Cardiac muscle cell (in vitro differentiated cells and primary cell): ENCODE measurements at places on chromosomes 5 and 9. TPM values are rescaled to one million over a fixed set of nuclear protein-coding genes. Genes with fewer than 3 reads are reported as not detected.

DNA sequence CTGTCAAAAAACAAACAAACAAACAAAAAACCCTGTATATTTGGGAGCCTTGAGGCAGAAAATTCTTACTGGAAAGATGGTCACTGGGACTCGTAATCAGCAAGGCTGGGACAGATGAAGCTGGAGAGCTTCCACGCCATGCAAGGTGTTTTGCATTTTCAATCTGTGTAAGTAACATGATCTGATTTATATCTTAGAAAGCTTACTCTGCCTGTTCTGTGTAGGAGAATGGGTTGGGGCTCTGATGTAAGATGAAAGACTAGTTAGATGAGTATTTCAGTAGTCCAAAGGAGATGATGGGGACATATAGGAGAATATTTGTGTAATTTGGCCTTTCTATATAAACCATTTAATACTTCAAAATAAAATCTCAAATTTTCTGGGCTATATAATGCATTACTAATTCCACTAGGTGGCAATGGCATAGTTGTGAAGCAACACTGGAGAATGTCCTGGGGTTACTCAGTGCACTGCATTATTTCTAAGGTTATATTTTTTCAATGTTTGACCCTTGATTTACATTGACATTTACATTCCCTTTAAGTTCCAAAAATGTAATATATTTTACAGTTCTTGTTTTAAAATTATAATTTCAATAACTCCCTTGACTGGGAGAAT, 21.9 kb upstream of the FSD1L start:
- no peaks in the 10 kb centered on the region for H3K27me3 ChIP-seq
- H3K4me3 ChIP-seq, result no peak overlapping the region
- no peaks in the 10 kb centered on the region for H3K36me3 ChIP-seq
- no peaks in the 10 kb centered on the region for H3K4me1 ChIP-seq
- H3K27ac ChIP-seq, result no peak overlapping the region
- no peak for DNase-seq

Gene ANXA1
- 1.2 and 8.8 TPM in 2 replicates for total RNA-seq

DNA sequence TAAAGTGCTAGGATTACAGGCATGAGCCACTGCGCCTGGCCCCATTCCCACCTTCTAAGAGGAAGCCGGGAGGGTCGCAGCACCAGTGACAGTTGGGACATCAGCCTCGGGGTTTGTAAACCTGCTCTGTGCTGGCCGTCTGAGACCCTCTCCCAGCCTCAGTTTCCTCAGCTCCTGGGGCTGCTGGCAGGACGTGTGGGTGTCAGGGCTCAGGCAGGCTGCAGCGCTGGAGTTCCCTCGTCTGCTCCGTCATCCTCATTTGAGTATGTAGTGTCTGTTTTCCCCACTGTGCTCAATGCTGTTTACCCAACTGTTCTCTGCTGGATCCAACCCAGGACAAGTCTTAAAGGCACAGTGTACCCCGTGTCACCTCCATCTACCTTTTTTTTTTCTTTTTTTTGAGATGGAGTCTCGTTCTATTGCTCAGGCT, 2.0 kb upstream of the NINJ1 start:
- H3K4me3 ChIP-seq, result no peak overlapping the region
- H3K27ac ChIP-seq, result no peak overlapping the region
- DNase-seq, result no peak
- no peaks in the 10 kb centered on the region for H3K36me3 ChIP-seq
- H3K27me3 ChIP-seq, result no peaks in the 10 kb centered on the region

DNA sequence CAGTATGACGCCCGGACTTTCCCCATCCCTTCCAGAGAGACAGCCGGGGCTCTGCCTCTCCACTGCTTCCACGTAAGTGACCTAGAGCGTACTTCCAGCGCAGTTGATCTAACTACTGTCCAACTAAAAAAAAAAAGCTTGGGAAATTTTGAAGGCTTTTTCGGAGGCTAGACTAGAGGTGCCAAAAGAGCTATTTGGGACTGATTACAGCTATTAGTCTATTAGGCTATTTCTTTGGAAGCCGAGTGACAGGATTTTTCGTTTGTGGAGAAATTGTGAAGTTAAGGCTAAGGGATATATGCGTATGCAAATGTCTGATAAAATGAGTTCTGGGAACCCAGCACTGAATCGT, 1.5 kb downstream of the CCNO start:
- peaks cover 4% of the 10 kb centered on the region for H3K4me1 ChIP-seq
- H3K27me3 ChIP-seq, result peaks cover 100% of the 10 kb centered on the region

GRCh38 chr5:162323466-162323865, 255.9 kb downstream of the GABRG2 start:
- peaks cover 34% of the 10 kb centered on the region for H3K4me1 ChIP-seq
- H3K4me3 ChIP-seq, result no peak overlapping the region
- DNase-seq, result peak; percentile 7
- H3K27me3 ChIP-seq, result no peaks in the 10 kb centered on the region
- H3K27ac ChIP-seq, result no peak overlapping the region
- H3K36me3 ChIP-seq, result no peaks in the 10 kb centered on the region

GRCh38 chr5:141547488-141547887, 58.6 kb downstream of the PCDHGC5 start:
- H3K27me3 ChIP-seq, result no peaks in the 10 kb centered on the region
- no peaks in the 10 kb centered on the region for H3K4me1 ChIP-seq

Gene PCA3
- not detected in 2 replicates for total RNA-seq

DNA sequence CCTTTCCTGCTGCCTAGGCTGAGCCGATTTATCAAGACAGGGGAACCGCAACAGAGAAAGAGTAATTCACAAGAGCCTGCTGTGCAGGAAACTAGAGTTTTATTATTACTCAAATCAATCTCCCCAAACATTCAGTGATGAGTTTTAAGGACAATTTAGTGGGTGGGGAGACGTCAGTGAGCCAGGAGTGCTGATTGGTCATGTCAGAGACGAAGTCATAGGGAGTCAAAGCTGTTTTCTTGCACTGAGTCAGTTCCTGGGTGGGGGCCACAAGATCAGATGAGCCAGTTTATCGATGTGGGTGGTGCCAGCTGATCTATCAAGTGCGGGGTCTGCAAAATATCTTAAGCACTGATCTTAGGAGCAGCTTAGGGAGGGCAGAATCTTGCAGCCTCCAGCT, 19.0 kb downstream of the SNX24 start:
- H3K4me3 ChIP-seq, result no peak overlapping the region
- H3K36me3 ChIP-seq, result no peaks in the 10 kb centered on the region
- H3K27ac ChIP-seq, result no peak overlapping the region
- H3K4me1 ChIP-seq, result no peaks in the 10 kb centered on the region
- no peak for DNase-seq

GRCh38 chr9:114002271-114002985, 75.7 kb downstream of the AMBP start:
- H3K27me3 ChIP-seq, result no peaks in the 10 kb centered on the region
- no peak for DNase-seq
- H3K36me3 ChIP-seq, result peaks cover 15% of the 10 kb centered on the region
- H3K4me1 ChIP-seq, result peaks cover 16% of the 10 kb centered on the region

Gene SPINK13
- total RNA-seq, result not detected in 2 replicates

- H3K4me3 ChIP-seq, result no peak overlapping the region
- no peaks in the 10 kb centered on the region for H3K36me3 ChIP-seq
- H3K27ac ChIP-seq, result no peak overlapping the region
- no peaks in the 10 kb centered on the region for H3K4me1 ChIP-seq
- no peaks in the 10 kb centered on the region for H3K27me3 ChIP-seq
- no peak for DNase-seq
These were observed 3.5 kb upstream of the SPINK5 start for GRCh38 chr5:148060309-148060708.

DNA sequence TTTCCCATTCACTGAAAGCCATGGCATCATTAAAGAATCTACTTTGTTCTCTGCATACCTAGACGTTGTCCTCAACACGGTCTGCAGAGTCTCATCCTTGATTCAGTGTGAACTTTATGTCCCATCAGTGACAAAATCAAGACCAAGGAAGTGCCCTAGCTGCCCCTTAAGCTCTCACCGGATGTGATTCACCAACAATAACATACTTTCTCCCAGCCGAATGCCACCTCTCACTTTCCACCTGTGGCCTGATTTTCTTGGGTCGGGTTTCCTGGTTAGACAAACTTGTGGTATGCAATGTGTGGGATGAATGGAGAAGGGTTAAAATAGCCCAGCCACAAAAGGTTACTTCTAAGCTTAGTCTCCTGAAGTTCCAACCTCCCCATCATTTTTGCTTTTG, 145.3 kb upstream of the PAPPA start:
- no peaks in the 10 kb centered on the region for H3K27me3 ChIP-seq
- no peak overlapping the region for H3K4me3 ChIP-seq
- no peak overlapping the region for H3K27ac ChIP-seq
- no peaks in the 10 kb centered on the region for H3K36me3 ChIP-seq
- DNase-seq, result no peak

Gene OLFM1
- 2.4 and 6.3 TPM in 2 replicates for total RNA-seq

DNA sequence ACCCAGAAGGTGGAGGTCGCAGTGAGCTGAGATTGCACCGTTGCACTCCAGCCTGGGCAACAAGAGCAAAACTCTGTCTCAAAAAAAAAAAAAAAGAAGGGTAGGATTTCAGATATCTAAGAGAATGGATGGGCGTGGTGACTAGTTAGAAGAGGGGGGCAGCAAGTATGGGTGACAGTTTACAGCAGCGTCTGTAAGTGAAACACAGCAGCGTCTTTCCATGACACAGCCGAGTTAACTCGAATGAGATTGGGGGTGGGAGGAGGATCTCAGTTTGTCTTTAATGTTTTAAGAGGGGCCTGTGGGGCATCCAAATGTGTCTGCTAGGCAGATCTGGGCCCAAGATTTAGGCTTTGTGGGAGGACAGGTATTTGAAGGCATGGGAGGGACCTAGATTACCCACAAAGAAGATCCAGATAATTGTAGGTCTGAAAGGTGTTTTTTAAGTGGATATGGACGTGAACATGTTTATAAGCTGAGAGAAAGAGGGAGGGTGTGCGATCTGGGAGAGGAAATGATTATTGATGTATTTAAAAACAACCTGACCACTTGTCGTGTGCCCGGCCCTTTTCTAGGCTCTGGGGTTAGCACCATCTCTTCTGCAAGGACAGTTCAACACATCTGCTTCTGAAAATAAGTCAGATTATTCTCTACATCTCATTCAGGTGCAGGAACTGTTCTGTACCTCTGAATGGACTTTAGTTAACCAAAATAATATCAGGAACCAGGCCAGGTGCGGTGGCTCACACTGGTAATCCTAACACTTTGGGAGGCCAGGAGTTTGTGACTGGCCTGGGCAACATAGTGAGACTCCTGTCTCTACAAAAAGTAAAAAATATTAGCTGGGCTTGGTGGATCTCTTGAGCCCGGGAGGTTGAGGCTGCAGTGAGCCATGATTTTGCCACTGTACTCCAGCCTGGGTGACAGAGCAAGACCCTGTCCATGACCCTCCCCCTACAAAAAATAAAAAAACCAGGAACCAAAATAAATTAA, 2.5 kb downstream of the CEP78 start:
- DNase-seq, result no peak
- no peaks in the 10 kb centered on the region for H3K4me1 ChIP-seq
- H3K36me3 ChIP-seq, result peaks cover 8% of the 10 kb centered on the region
- H3K4me3 ChIP-seq, result no peak overlapping the region

GRCh38 chr9:113521693-113522255, 58.2 kb downstream of the RGS3 start:
- peaks cover 42% of the 10 kb centered on the region for H3K4me1 ChIP-seq
- no peaks in the 10 kb centered on the region for H3K27me3 ChIP-seq
- H3K4me3 ChIP-seq, result no peak overlapping the region
- DNase-seq, result no peak

Gene DND1
- 1.0 and 2.1 TPM in 2 replicates for total RNA-seq

GRCh38 chr9:134738869-134739659, 97.5 kb downstream of the COL5A1 start:
- DNase-seq, result peak; percentile 64
- H3K27ac ChIP-seq, result no peak overlapping the region
- no peaks in the 10 kb centered on the region for H3K36me3 ChIP-seq
- H3K4me1 ChIP-seq, result no peaks in the 10 kb centered on the region

- no peak overlapping the region for H3K4me3 ChIP-seq
- no peaks in the 10 kb centered on the region for H3K4me1 ChIP-seq
- H3K27ac ChIP-seq, result no peak overlapping the region
These were observed 138.2 kb upstream of the KLF4 start for GRCh38 chr9:107627781-107628180.

- no peaks in the 10 kb centered on the region for H3K36me3 ChIP-seq
- H3K4me1 ChIP-seq, result no peaks in the 10 kb centered on the region
- no peak overlapping the region for H3K4me3 ChIP-seq
These were observed 77.3 kb downstream of the SLC25A46 start for GRCh38 chr5:110815916-110816605.

DNA sequence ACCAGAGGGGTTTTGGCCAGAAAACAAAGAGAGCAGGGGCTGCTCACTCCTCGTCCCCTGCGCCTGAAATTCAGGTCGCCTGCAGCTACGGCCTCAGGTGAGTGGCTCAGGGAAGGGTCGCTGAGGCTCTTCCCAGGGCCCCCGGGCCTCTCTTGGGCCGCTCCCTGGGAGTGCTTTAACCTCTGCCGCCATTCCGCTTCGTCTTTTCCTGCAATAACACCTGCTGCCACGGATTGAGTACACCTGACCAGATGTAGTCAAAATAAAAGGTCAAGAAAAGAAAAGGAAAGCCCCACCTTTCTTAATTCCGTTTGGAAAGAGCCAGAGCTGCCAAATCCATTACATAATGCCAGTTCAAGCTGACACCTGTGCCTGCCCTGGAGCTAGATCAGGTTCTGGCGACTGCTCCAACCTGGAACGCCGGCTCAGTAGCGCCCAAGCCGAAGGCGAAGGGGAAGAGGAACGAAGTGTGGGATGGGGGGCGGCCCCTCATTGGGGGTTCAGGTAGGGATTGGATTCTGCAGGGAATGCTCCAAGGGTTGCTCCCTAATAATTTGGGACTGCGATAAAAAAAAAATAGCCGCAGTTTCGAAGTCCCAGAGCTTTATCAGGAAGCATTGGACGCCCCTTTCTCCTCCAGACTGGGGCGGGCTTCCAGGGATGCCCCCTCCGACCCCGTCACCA, 193.9 kb downstream of the MEF2C start:
- H3K4me3 ChIP-seq, result no peak overlapping the region
- H3K36me3 ChIP-seq, result no peaks in the 10 kb centered on the region
- H3K4me1 ChIP-seq, result no peaks in the 10 kb centered on the region
- DNase-seq, result no peak

DNA sequence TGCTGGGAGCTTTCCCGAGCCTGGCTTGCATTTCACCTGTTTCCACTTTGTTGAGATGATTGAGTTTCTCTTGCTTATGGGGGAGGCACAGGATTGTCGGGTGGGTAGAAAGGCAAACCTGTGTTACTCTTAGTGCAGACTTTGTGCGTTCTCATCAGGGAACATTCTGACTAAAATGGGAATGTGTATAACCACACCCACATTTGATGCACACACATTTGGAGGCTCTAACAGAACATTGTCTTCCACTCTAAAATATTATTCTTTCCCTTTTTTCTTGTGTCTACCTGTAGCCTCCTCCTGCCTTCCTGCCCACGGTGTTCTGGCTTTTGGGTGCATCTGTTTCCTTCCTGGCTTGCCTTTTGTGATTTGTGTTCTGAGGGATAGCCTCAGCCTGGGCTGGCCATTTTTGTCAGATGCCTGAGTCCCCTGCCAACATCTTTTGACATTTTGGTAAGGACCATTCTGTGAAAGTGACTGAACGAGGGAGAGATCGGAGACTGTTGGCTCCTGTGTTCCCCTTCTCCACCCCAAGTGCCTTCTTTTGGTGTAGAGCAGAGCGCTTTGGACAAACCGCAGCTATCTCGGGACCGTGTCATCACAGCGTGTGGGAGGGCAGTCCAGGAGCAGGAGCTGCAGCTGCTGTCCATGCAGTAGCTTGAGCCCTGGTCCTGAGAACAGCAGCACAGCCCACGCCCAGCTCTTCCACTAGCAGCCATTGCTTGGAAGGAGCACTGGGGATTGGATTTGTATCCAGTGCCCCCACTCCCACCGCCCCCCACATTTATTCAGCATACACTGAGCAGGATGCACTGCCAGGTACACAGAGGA, 101.4 kb downstream of the ARHGAP26 start:
- no peaks in the 10 kb centered on the region for H3K27me3 ChIP-seq
- no peak for DNase-seq
- no peak overlapping the region for H3K4me3 ChIP-seq
- peaks cover 13% of the 10 kb centered on the region for H3K4me1 ChIP-seq

- H3K27ac ChIP-seq, result no peak within 1 kb of the TSS
- no peaks in the 10 kb centered on the region for H3K36me3 ChIP-seq
- DNase-seq, result peak; percentile 28
These were observed at the start of gene FBP1 for GRCh38 chr9:94639061-94639998. TSS of gene FBP1 (minus strand) at chr9:94639518. CDS start at chr9:94639310, 208 bp downstream.

Gene C5orf58
- not detected in 2 replicates for total RNA-seq
